ENCODE measurements at places on chromosomes 16 and 17. TPM values are rescaled to one million over a fixed set of nuclear protein-coding genes. Genes with fewer than 3 reads are reported as not detected.
A peak's percentile ranks its signal among the peaks of the same experiment; 100 is the strongest.

The FBXO31 gene
- total RNA-seq, result 35.1 TPM

The CAPNS2 gene
- total RNA-seq, result 1.0 TPM

DNA sequence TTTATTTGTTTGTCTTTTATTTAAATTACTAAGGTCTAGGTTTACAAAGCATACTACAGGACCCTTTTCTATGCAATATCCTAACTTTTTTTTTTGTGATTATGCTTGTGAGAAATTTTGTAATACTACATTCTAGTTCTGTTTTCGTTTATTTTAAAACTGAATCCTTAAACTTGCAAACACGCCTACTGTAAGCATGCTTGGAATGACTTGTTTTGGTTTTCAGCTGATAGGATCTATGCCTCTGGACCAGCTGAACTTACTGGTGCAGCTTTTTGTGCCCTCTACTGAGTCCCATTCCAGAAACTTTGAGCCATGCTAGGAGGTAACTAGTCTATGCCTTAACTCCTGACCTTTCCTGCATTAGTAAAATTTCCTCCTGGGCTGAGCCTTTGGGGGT is 6.0 kb downstream of the PDP2 start:
- no peaks in the 10 kb centered on the region for H3K27me3 ChIP-seq
- no peak overlapping the region for H3K4me3 ChIP-seq
- DNase-seq, result no peak
- H3K4me1 ChIP-seq, result no peaks in the 10 kb centered on the region

DNA sequence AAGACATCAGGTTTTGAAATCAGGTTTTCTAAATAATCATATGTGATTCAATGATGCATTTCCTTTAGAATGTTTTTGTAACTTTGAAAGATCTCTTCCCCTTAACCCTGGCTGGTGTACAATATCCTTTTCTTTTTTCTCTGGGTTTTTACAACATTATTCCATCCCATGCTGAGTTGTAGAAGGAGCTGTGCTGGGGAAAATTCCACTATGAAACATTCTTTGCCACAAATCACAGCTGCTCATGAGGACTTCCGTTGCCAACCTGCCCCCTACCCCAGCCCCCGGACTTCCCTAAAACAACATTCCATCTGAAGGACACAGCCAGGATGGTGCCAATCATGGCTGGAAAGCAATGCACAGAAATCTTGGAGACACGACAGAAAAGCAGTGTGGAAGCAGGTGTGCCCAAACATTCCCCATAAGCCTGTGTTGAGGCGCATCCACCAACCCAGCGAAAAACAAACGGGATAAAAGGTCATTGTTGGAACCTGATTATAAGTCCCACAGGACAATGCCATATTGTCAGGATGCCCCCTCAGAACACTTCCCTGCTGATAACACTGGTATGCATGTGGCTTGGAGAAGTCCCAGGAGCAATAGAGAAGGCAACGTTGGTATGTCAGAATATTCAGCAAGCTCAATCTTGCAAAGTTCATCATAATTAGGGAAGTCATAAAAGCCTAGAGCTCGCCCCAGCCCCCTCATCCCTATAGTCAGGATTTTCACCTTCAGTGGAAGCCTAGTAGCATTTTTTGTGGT is 475.0 kb downstream of the HS3ST3B1 start:
- H3K27me3 ChIP-seq, result no peaks in the 10 kb centered on the region
- no peaks in the 10 kb centered on the region for H3K4me1 ChIP-seq
- no peak for DNase-seq
- no peaks in the 10 kb centered on the region for H3K36me3 ChIP-seq

DNA sequence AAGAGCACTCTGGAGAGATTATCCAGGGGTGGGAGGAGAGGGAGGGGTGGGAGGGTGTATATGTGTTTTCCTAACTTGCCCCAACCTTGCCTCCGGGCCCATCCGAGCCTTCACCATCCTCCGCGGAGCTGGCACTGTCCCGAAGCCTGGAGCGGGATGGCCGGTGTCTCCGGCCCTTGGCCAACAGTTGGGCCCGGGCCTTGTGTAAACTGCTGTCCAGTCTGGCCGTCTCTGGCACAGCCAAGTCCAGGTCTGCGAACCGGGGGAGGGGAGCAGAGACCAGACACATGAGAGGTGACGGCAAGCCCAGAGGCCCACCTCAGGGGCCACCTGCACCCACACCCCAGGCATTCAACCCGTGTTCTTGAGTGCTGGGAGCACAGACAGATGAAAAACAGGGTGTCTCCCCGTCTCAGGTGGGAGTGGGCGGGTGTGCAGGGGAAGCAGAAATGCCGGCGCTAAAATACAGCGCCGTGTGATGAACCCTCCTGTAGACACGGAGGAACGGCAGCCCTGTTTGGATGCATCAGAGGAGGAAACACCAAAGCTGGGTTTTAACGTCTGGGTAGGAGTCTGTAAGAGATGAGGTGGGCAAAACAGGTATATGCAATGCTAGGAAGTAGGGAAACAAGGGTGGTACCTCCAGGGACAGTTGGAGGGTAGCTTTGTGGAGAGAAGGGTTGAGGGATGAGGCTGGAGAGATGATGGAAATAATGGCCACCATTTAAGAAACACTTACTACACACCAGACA is 11.7 kb downstream of the SAMD14 start:
- DNase-seq, result no peak
- no peak overlapping the region for H3K4me3 ChIP-seq
- H3K27me3 ChIP-seq, result no peaks in the 10 kb centered on the region
- peaks cover 2% of the 10 kb centered on the region for H3K36me3 ChIP-seq

DNA sequence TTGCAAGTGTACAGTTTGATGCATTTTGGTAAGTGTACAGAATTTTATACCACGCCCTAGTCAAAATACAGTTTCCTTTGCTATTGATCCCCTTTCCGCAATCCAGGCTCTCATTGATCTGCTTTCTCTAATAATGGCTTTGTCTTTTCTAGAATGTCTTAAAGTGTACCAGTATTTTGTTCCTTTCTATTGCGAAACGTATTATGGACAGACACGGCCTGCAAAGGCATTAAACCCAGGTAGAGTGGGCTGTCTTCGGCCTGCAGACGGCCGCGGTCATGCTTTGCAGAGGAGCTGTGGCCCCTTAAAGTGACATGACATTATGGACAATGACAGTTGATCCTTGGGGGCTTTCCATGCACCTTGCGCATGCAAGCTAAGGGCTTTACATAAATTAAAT is 15.9 kb upstream of the HSBP1 start:
- no peak overlapping the region for H3K4me3 ChIP-seq
- DNase-seq, result no peak
- no peak overlapping the region for H3K27ac ChIP-seq
- no peaks in the 10 kb centered on the region for H3K36me3 ChIP-seq
- peaks cover 2% of the 10 kb centered on the region for H3K27me3 ChIP-seq
- no peaks in the 10 kb centered on the region for H3K4me1 ChIP-seq

GRCh38 chr16:81513204-81514040 is 68.8 kb downstream of the CMIP start:
- no peak overlapping the region for H3K4me3 ChIP-seq
- H3K27ac ChIP-seq, result peak overlapping the region; percentile 71
- H3K27me3 ChIP-seq, result no peaks in the 10 kb centered on the region
- peaks cover 27% of the 10 kb centered on the region for H3K4me1 ChIP-seq

- DNase-seq, result peak; percentile 46
- H3K27me3 ChIP-seq, result no peaks in the 10 kb centered on the region
- H3K36me3 ChIP-seq, result no peaks in the 10 kb centered on the region
- H3K4me1 ChIP-seq, result no peaks in the 10 kb centered on the region
- H3K27ac ChIP-seq, result no peak overlapping the region
Observed at GRCh38 chr17:37759014-37759637, 14.3 kb upstream of the HNF1B start.

Measured in lung (tissue), 17 donors.